Stimulated activated CD8-positive, alpha-beta memory T cell treated with anti-CD3 and anti-CD28 coated beads, Interleukin-4, amount 100 ng/mL, for 4 hours (primary cell): ENCODE measurements at places on chromosomes 1 and 21.

GRCh38 chr1:38444311-38444710, 397.7 kb upstream of the POU3F1 start:
- no peak for DNase-seq

DNA sequence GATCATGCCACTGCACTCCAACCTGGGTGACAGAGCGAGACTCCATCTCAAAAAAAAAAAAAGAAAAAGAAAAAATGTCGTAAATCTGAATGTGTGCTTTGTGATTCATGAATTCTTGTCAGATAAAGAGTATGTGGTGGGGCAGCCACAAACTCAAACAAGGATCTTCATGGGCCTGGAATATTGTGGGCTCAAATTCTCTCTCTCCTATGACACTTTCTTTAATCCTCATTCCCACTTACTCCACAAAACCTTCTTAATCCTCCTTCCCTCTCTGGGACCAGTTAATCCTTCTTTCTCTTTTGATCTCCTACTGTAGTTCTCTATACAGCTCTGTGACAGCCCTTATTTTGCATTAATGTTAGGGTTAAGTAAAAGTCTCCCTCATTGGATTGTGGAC, 112.3 kb downstream of the AK5 start:
- no peak for DNase-seq

DNA sequence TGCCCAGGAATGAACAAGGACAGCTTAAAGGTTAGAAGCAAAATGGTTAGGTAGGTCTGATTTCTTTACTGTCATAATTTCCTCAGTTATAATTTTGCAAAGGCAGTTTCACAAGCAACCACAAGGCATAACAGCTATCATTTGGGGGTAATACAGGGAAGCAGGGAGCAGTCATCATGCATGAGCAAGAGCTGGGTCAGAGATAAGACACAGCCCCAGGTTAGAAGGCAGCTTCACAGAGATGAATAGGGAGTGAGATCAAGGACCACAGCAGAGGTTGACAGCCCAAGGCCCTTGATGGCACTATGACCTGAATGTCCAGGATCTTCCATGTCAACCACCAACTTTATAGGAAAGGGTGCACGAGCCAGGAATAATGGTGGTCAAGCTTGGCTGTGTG, 9.0 kb upstream of the CSRP1 start:
- no peak for DNase-seq

DNA sequence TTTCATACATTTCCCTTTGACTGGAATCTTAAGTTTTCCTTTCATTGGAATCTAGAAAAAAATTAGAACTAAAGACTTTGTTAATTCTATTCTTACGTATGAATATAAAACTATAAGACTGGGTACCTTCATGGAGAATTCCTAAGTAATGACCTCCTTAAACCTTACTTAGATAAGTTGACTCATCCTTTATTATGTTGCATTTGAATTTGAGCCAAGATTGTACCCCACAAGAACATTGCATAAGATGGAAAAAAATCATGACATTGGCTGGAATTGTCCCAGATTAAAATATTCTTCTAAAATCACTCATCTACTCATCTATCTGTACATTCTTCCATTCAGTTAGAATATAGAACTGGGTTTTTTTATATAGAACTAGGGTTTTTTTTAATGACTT, 137.4 kb downstream of the C1orf21 start:
- DNase-seq, result no peak

DNA sequence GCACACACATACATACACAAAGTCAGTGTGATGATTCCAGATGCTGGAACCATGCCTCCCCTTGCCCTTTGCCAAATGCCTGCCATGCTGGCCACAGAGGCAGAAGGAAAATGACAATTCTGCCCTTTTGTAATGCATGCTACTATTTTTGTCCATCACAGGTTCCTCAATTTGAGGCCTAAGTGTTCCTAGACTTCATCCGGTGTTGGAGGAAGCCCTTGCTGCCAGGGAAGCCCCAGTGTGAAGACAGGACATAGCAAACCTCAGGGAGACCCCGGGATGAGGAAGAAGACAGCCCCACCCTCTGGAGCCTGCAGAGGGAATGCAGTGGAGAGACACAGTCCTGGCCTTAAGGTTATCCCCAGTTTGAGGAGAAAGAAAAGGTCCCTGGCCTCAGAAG, 14.4 kb downstream of the PRR9 start:
- DNase-seq, result no peak

GRCh38 chr1:162315673-162316072, 61.0 kb downstream of the SPATA46 start:
- DNase-seq, result no peak
